ENCODE measurements at places on chromosomes 1 and 21. TPM values are rescaled to one million over a fixed set of nuclear protein-coding genes. Genes with fewer than 3 reads are reported as not detected.

DNA sequence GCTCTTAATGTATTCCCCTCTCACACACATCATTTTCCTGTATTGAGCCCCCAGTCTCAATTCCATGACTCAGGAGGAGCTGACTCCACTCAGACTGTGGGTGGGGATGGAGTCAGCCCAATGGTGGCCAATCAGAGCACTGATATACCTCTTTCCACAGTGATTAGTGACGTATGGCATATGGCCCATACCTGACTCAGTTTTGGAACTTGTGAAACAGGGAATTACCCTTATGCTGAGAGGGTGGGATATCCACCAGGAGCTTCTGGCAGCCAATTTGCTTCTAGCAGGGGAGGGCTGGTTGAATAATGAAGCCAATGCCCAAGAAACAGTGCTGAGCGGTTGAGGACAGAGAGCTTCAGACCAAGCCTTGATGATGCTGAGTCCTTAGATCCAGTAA lies 86.4 kb upstream of the SPATA6 start:
- DNase-seq, result no peak

GRCh38 chr1:96840396-96840795 lies 118.8 kb downstream of the PTBP2 start:
- no peak for DNase-seq

Gene YRDC
- total RNA-seq, result 15.5 TPM

DNA sequence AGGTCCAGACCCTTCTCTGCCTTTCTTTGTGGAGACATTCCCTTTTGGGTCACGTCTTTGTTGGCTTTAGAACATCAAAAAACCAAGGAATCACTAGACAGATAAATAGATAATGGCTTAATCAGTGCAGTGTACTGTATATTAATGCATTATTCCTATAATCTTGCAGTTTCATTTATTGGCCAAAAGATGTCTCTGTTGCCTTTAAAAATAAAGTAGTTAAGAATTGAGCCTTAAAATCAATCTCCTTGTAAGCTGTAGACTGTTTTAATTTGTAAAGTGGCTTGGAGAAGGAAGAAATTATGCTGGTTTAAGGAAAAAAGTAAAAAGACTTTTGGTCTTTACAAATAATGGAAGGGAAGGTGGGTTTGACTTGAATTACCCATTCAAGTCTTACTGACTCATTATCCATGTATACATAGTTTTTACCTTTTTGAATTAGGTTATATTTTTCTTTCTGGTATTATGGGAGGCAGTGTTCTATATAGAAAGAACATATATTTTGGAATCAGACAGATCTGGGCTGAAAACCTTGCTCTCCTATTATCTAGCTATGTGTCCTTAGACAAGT lies 84.6 kb downstream of the VPS13D start:
- DNase-seq, result peak; percentile 44

Gene CLCA1
- under 0.01 TPM for total RNA-seq

Gene FMOD
- total RNA-seq, result 0.86 TPM

Gene CATSPERE
- 1.7 TPM for total RNA-seq

GRCh38 chr1:97832481-97832880 lies 88.4 kb downstream of the DPYD start:
- no peak for DNase-seq

Gene BRINP3
- not detected for total RNA-seq

GRCh38 chr1:117127795-117128194 lies 6.2 kb upstream of the TRIM45 start:
- DNase-seq, result peak; percentile 35

- DNase-seq, result no peak
Observed at GRCh38 chr1:31910933-31911332, 27.2 kb downstream of the PTP4A2 start.

DNA sequence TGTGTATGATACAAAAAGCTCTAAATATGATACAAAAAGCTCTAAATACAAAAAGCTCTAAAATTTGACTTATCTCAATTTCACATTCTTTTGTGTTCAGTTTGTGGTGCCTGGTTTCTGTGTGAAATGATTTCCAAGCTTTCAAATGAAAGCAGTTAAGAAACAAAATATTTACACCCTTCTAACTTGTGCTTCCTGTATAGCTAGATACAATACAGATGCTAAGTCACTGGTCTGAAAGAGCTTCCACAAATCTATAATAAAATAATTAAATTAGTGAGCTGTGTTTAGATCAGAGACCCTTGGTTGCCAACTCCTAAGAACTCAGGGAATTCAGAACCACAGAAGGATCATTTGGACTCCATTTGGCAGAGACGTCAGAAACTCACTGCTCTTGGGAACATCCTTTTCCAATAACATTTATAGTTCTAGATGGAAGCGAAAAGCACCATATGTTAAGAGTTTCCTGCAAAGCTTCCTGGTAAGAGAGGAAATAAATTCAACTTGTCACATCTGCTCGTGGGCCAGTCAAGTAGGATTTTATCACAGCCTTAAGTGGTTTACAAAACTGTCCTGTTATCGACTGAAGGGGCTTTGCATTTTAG lies 1079.1 kb downstream of the ADGRL2 start:
- DNase-seq, result no peak
